Amniotic epithelial cell (primary cell): ENCODE measurements at places on chromosomes 12 and 14.

GRCh38 chr14:80403036-80403435, 191.7 kb upstream of the DIO2 start:
- DNase-seq: no peak

DNA sequence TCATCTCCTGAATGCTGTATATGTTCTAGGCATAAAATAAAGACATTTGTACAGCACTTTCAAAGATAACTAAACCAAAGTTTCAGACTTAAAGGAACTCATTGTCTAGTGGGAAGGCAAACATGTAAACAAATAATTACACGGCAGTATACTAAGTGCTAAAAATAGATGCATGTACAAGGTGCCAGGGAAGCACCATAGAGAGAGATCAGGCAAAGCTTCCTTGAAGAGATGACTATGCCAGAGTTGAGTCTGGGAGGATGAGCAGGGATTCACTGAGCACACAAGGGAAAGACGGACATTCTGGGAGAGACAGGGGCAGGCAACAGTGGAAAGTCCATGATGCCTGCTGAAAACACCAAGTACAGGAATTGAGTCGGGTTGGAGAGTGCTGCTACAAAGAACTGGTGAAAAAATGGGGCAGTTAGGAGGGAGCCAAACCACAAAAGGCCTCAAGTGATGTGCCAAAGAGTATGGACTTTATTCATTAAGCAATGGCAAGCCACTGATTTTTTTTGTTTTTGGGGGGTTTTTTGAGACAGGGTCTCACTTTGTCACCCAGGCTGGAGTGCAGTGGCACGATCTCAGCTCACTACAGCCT, 26.8 kb downstream of the ANKS1B start:
- DNase-seq: no peak

DNA sequence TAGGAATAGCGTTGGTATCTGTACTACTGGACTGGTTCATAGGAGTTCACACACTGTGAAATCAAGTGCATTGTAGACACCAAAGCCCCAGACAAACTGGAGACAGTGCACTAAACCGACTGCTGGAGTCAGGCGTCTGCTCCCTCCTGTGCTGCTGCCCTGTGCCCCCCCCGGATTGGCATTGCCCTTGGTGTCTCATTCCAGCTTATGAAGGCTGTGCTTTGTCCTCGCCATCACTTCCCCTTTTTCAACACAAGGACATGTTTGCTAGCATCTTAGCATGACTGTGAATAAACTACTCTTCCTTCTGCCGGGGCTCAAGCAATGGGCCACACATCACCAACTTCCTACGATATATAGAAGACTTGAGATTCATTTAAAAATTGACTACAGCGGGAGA, 84.0 kb downstream of the TMCC3 start:
- DNase-seq: no peak

- DNase-seq: no peak
Measured at GRCh38 chr12:62684570-62685295, 218.1 kb downstream of the MON2 start.

- DNase-seq: peak; percentile 64
Measured at GRCh38 chr14:104976198-104977007, 1.8 kb downstream of the AHNAK2 start.

- peak; percentile 6 for DNase-seq
Measured at GRCh38 chr12:71158361-71158882, 623 bp upstream of the TSPAN8 start.

DNA sequence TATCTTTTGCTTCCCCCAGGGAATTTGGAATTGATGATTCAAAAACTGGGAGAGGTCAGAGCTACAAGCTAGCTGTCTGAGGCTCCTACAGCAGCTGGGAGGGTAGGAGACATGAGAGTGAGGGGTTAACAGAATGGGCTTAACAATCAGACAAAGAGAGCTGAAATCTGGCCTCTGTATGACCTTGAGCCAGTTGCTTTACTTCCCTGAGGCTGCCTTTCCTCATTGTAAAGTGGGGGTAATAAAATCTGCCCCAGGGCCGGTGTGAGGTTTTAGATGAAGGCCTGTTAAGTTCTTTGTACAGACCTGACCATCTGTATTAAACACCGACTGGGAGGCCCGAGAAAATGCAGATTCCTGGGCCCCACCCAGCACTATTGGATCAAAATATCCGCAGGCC, 164.3 kb upstream of the NOS1 start:
- no peak for DNase-seq

- DNase-seq: no peak
Measured at GRCh38 chr12:84480803-84481202, 431.8 kb downstream of the SLC6A15 start.

- DNase-seq: no peak
Measured at GRCh38 chr12:121087467-121088194, 45.0 kb upstream of the P2RX7 start.

DNA sequence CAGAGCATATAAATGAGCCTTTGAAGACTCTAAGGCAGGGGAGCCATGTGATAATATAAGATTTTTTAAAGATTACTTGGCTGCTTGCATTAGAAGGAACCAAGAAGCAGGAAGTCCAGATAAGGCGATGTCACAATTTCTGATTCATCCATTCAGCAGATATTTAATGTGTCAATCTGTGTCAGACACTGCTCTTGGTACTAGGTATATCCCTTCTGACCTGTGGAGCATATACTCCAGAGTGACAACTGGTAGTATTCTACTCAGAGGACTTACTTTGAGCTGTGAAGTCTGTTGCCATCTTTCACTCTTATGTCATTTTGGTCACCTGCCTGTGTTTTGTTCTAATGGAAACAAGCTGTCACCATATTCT, 10.7 kb downstream of the EID3 start:
- DNase-seq: peak; percentile 72

GRCh38 chr12:114902665-114903064, 218.7 kb upstream of the TBX3 start:
- DNase-seq: no peak

- no peak for DNase-seq
Measured at GRCh38 chr14:37565550-37565949, 29.5 kb downstream of the FOXA1 start.

- DNase-seq: peak; percentile 38
Measured at GRCh38 chr14:68713782-68714181, 79.1 kb downstream of the ZFP36L1 start.

GRCh38 chr12:5796171-5796958, 148.7 kb downstream of the ANO2 start:
- DNase-seq: no peak

DNA sequence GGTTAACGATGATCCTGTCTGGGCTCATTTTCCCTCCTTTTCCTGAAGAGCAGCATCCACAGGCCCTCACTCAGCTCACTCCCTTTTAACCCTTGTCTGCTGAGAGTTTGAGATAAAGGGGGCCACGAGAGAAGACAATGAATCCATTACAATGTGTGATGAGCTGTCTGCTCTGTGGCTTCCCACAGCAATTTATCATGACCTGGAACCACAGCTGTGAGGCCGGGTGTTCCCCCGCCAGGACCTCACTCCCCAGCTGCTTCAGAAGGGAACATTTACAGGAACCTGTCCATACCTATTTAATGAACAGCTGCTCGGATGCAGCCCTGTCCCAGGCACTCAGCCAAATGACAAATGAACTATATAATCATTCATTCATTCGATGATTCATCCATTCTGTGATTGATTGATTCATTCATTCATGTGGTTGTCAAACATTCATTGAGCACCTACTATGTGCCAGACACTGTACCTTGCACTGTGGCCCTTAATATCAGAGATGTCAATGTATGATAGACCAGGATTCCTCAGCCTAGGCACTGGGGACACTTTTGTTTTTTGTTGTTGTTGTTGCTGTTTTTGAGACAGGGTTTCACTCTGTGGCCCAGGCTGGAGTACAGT, 18.5 kb upstream of the P2RX7 start:
- no peak for DNase-seq

- DNase-seq: no peak
Measured at GRCh38 chr12:2688381-2688931, 106.3 kb upstream of the FKBP4 start.

DNA sequence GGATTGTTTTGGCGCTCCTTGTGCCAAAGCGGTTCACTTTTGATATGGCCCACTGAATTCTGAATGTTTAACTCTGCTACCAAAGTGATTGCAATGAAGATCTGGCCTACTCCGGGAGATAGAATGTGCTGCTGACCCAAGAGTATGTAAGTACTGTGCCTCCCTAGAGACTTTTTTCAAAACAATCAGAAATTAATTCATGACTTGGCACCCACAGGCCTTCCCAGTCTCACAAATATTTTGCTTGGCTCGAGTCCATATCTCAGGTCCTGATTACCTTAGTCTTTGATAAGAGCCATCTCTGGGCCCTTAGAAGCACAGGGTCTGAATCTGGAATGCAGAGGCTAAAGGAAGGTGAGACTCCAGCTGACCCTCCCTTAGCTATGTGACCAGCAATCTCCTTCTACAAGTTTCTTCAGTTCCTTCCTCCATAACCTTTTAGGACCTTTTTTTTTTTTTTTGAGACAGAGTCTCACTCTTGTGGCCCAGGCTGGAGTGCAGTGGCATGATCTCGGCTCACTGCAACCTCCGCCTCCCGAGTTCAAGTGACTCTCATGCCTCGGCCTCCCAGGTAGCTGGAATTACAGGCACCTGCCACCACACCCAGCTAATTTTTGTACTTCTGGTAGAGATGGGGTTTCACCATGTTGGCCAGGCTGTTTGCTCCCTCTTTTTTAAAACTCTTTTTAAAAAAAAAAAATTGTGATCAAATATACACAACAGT, 49.5 kb upstream of the METAP2 start:
- no peak for DNase-seq

DNA sequence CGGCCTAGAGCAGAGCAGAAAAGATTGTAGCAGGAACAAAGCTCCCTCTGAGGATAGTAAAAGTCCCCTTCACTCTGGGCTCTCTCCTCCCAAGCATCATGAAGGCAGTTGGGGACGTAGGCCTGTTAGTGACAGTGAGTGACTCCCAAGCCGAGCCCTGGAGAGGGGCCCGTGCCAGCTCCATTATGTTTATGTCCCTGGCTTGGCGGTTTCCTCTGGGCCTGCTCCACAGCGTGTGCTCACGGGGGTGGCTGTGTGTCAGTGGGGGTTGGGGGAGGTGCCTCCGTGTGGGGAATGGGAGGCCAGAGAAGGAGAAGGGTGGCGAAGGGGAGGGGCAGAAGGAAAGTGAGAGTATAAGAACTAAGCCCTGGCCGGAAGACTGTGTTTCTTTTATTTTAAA, 170.0 kb upstream of the VASH1 start:
- DNase-seq: no peak

DNA sequence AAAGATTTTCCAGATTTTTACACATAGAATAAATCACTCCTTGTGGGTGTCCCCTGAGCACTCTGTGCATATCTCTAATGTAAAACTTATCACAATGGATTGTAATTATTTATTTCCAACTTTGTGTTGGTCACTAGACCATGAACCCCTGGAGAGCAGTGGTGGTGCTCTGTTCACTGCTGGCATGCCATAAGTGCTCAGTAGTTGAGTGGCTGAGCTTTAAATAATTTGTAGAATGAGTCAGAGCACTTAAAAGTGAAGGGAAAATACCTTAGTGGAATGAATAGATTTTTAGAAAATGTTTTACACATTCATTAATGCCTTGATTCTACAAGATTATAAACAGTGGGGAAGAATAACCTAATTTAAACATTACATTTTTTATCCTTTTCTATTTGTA, 6.3 kb downstream of the MGAT4C start:
- peak; percentile 54 for DNase-seq

DNA sequence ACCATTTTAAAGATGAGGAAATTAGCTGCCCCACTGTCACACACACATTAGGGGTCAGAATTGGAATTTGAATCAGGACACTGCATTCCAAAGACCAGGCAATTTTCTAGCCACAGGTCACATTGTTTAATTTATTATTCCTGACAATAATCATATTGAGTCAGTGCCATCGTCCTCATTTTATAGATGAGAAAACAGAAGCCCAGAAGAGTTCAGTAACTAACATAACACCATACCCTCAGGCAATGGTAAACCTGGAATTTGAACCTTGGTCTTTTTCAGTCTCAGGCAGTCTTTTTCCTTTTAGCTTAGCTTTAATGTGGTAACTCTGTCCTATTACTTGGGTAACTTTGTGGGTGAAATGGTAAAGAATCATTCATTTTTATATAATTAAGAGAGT, 330.3 kb upstream of the SYT1 start:
- DNase-seq: no peak

DNA sequence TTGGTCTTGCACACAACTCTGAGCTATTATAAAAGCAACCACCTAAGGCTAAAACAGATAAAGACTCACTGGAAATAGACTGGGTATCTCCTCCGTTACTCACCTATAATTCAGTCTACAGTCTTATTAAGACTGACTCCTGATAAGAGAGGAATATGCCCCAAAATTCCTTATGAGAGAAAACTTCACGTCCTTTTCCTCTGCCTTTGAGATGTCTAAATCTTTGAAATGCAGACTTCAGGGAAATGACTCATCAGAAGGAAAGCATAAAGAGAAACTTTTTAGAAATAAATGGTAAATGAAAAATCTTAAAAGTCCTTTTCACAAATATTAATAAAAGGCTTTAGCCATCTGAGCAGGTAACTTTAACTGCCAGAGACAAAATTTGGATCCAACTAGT, 187.5 kb upstream of the RTL1 start:
- DNase-seq: peak; percentile 22

- DNase-seq: no peak
Measured at GRCh38 chr12:120536064-120536791, 2.1 kb downstream of the RNF10 start.

DNA sequence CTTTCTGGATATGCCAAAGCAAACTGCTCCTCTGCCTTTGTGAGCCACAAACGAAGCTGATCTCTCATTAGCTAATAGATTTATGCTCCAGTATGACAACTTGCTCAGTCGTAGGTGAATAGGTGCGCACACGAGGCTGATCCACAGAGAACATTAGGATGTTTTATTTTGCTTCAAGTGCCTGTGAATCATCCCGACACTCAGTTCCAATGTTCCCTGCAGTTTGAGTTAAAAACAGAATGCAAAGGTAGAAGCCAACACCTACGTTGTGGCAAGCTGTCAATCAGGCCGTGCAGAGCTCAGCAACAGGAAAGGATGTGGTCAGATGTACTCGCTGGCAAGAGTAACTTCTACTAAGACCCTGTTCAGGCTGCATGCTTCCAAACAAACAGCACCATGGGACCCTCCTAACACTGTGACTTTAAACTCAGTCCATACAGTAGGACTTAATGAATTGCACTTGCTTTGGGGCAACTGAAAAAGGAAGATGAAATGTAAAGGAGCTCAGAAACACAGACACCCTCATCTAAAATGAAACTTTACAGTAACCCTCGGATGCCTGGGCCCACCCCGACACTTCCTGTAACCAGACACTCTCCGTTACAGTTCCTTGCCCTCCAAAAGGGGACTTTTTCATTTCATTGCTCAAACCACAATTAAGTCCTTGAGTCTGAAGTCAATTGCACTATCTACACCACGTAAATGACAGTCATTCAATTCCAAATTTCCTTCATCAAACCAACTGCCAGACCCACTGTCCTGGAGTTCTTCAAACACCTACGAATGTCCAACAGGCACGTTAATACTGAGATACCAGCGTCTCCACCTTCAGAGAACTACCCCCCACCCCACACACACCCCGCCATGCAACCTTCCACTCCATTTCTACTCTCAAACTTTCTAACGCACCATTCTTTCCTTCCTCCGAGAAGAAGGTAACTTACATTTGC, 1.6 kb downstream of the CCDC88C start:
- no peak for DNase-seq

- DNase-seq: no peak
Measured at GRCh38 chr12:28017873-28018255, 45.3 kb upstream of the PTHLH start.
